ENCODE measurements at places on chromosomes 7 and 10.

DNA sequence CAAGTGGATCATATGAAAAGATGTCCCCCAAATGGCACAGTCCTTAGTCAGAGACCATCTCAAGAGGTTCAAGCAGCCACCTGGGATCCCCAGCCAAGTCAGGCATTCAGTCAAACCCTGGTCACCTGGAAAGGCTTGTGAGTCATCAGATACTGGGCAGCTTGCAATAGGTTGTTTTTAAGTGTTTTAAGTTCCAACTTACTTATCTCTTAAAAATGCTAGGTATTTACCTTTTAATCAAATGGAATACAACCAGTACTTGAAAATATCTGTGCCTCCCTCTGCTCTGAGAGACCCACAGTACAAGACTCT, 262.2 kb downstream of the WDR11 start:
- DNase-seq, result no peak

DNA sequence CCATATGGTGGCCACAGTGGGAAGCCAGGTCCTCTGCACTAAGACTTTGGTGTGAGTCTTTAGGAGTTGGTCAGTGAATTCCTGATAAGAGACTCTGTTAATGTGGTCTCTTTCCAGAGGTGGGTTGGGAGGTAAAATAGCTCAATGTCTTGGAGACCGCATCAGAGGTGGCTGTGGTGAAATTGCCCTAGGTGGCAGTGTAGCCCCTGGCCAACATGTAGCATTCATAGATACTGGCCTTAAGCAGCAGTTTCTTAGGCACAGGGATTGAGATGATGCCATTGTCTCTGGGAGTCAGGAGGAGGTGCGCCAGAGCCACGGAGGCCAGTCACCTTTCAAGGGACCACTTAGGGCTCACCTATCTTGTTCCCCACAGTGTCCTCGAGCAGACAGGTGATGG, 202.8 kb downstream of the CREB5 start:
- DNase-seq, result no peak

GRCh38 chr10:13644866-13645265, 58.1 kb downstream of the PRPF18 start:
- DNase-seq, result no peak

- DNase-seq, result no peak
Measured at GRCh38 chr10:30762620-30763019, 133.1 kb upstream of the LYZL2 start.

DNA sequence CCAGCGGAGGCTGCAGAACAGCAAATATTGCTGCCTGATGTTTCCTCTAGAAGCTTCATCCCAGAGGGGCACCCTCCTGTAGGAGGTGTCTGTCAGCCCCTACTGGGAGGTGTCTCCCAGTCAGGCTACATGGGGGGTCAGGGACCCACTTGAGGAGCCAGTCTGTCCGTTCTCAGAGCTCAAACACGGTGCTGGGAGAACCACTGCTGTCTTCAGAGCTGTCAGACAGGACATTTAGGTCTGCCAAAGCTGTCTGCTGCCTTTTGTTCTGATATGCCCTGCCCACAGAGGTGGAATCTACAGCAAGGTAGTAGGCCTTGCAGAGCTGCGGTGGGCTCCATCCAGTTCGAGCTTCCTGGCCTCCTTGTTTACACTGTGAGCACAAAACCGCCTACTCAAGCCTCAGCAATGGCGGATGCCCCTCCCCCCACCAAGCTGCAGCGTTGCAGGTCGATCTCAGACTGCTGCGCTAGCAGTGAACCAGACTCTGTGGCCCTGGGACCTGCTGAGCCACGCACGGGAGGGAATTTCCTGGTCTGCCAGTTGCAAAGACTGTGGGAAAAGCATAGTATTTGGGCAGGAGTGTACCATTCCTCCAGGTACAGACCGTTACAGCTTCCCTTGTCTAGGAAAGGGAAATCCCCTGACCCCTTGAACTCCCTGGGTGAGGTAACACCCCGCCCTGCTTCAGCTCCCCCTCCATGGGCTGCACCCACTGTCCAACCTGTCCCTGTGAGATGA, 17.7 kb upstream of the MINDY3 start:
- DNase-seq, result no peak

DNA sequence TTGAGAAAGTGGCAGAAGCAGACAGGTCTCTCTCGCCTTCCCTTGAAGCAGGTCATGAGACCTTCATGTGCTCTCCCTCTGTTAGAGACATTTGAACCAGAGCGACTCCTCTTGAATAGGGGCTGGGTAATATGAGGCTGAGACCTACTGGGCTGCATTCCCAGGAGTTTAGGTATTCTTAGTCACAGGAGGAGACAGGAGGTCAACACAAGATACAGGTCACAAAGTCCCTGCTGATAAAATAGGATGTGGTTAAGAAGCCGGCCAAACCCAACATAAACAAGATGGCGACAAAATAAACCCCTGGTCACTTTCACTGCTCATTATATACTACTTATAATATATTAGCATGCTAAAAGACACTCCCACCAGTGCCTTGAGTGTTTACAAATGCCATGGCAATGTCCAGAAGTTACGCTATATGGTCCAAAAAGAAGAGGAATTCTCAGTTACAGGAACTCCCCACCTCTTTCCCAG, 43.5 kb upstream of the MSRB2 start:
- no peak for DNase-seq

DNA sequence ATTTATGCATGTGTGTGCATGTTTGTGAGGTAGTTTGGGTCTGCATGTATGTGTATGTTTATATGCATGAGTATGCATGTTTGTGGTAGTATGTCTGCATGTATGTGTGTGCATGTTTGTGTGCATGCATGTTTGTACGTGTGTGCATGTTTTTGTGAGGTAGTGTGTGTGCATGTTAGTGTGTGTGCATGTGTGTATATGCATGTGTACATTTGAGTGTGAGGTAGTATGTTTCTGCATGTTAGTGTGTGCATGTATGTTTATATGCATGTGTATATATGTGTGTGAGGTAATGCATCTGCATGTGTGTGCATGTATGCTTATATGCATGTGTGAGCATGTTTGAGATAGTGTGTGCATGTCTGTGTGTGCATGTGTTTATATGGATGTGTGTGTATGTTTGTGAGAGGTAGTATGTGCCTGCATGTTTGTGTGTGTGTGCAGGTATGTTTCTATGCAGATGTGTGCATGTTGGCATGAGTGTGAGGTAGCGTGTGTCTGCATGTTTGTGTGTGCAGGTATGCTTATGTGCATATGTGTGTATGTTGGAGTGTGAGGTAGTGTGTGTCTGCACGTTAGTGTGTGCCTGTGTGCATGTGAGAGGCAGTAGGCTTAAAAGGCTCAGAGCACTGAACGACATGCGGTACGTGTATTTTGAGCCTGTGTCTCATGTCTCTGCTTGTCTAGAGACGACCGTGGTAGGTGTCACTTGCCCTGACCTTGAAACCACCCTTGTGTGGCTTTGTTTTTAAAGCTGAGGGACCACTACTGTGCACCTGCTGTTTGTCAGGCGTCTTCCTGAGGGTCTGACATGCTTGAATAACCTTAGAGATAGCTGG, 43.7 kb downstream of the PFKP start:
- no peak for DNase-seq

DNA sequence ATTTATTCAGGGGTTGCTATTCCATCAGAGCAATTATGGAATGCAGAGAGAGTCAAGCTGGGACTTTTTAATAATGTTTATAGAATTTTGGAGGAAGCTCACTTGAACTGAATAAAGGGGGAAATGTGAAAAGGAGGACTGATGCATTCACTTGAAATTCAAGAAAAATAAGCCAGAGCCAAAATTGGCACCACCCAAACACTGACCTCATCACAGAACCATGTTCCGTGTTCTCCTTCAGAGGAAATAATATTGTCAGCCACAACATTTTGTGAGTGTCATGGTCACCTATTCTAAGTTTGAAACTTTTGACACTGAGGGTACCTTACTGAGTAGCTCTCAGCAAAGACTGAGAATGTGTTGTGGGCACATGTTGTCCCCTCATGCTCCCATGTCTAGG, 207.0 kb downstream of the ANK3 start:
- no peak for DNase-seq

GRCh38 chr10:118499186-118499585, 96.3 kb downstream of the PRLHR start:
- no peak for DNase-seq

DNA sequence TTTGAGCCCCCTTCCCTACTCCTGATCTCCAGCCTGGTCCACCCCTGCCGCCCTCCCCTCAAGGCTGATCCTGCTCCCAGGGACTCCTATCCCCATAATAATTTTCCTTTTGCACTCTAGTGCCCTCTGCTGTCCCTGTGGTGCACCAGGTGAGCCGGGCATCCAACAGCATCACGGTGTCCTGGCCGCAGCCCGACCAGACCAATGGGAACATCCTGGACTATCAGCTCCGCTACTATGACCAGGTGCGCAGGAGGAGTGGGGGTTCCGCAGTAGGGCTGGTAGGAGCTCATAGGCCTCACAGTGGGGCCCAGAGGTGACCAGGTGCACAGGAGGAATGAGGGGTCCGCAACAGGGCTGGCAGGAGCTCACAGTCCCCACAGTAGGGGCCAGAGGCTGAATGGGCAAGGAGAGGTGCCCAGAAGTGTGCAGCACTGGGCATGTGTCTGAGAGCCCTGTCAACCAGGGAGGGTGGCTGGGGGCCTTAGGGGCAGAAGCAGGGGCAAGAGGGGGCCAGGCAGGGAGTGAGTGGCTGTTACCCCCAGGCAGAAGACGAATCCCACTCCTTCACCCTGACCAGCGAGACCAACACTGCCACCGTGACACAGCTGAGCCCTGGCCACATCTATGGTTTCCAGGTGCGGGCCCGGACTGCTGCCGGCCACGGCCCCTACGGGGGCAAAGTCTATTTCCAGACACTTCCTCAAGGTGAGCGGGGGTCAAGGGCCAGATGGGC, 11.7 kb downstream of the EPHB6 start:
- no peak for DNase-seq

GRCh38 chr7:1087465-1087814, 473 bp upstream of the GPER1 start:
- DNase-seq, result no peak

DNA sequence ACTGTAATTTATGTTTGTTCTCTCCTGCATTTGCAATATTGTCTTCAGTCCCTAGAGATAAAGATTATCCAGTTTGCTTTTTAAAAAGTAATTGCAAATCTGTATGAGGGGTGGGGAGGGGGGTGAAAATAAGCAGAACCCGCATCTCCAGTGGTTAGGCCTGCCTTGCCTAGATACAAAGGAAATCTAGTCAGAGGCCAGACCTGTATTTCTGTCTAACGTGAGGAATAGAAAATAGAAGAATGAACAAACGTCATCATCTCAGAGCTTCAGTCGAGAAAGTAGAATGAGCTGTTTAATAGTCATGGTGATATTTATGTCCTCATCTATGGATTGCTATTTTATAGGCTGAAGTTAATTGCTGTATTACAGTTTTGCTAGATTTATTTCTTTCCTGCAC, 284.2 kb downstream of the BICC1 start:
- DNase-seq, result no peak

- DNase-seq, result no peak
Measured at GRCh38 chr7:141381794-141382427, 169.3 kb upstream of the AGK start.

DNA sequence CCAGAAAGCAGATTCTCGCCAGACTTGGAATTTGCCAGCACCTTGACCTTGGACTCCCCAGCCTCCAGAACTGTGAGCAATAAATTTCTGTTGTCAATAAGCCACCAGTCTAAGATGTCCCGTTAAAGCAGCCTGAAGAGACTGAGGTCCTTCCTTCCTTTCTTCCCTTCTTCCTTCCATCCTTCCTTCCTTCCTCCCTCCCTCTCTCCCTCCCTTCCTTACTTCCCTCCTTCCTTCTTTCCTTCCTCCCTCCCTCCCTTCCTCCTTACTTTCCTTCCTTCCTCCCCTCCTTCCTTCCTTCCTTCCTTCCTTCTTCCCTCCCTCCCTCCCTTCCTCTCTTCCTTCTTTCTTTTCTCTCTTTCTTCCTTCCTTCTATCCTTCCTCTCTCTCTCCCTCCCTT, 66.4 kb downstream of the NPTX2 start:
- no peak for DNase-seq

DNA sequence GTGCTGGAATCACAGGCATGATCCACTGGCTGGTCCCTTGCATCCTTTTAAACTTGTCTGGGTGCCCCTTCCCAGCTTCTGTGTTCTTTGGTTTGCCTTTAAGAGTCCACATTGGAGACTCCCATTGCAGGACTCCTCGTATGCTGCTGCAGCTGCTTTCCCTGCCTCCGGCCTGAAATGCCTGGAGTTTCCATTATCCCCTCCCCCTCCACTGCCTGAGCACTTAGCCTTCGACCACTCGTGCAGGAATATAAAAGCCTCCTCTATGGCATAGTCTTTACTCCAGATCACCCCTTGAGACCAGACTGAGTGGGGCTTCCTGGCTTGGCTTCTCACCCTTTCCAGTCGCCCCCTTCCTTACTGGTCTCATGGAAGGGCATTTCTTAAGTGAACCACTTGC, 80.2 kb downstream of the RHOBTB1 start:
- no peak for DNase-seq

DNA sequence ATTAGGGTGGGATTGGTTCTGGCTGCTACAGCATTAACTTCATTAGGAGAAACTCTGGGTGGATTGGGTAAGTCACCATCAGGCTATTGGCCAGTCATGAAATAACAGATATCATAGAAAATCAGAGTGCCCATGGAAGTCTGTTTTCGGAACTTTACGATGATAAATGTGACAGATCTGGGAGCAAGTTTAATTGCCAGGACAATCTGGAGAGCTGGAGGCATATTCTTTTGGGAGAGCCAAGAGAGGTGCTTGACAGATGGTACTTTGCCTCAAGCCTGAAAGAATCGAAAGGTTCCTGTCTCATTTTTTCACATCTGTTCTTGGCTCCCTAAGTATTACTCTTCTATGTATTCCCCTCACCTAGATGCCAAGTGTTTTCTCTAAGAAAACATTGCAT, 369.9 kb downstream of the CNTNAP2 start:
- no peak for DNase-seq

DNA sequence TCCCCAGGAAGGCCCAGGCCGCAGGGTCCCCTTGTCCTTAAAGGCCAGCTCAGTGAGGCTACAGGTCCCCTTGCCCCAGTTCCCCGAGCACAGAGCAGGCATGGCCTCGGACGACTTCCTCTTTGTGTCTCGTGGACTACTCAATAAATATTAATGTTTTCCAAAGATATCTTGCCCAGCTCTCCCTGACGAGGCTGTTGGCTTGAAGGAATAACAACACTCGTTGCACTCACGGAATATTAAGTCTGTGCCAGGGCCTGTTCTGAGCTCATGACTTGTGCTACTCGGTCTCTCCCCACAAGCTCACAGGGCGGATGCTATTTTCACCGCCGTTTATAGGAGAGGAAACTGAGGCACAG, 68.2 kb downstream of the CUX1 start:
- DNase-seq, result no peak

- no peak for DNase-seq
Measured at GRCh38 chr10:84179059-84179710, 5.6 kb downstream of the GPR15LG start.

GRCh38 chr7:138843632-138844580, 45.9 kb upstream of the ATP6V0A4 start:
- no peak for DNase-seq

DNA sequence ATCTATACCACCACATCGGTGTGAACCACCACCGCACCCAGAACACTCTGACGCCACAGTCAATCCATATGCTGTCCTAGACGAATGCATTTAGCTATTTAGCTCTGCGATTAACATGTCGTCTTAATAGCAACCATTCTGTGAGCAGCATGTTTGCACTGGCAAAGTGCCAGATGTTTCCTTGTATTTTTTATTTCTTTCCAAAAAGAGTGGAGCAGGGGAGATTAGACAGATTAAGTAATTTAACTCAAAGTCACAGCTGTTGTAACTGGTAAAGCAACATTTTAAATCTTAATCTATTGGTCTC, 57.0 kb upstream of the ARL4A start:
- no peak for DNase-seq
